ENCODE measurements at places on chromosomes 16 and 17. TPM values are rescaled to one million over a fixed set of nuclear protein-coding genes. Genes with fewer than 3 reads are reported as not detected.

Gene DGKE
- total RNA-seq: 2.0 TPM

Gene RAB11FIP3
- total RNA-seq: 25.2 TPM

Gene OTOA
- not detected for total RNA-seq

Gene FXR2
- total RNA-seq: 52.0 TPM

Gene HBQ1
- total RNA-seq: 1.6 TPM

Gene PDILT
- not detected for total RNA-seq

Gene GAS7
- 6.8 TPM for total RNA-seq

Gene CORO7
- total RNA-seq: 45.5 TPM

Gene GP1BA
- total RNA-seq: not detected

Gene TEKT5
- total RNA-seq: 0.31 TPM

Gene NDRG4
- total RNA-seq: 27.6 TPM

Gene BCL6B
- 8.3 TPM for total RNA-seq

Gene HP
- total RNA-seq: 1.6 TPM

Gene ADCY9
- total RNA-seq: 6.5 TPM

Gene RRN3
- 24.8 TPM for total RNA-seq

Gene NEURL4
- total RNA-seq: 33.5 TPM

Gene ALOX15
- 0.11 TPM for total RNA-seq

Gene TBC1D28
- total RNA-seq: not detected

Gene TAT
- not detected for total RNA-seq
